ENCODE measurements at places on chromosomes 12 and 14.

GRCh38 chr12:5694759-5695409 is 250.2 kb downstream of the ANO2 start:
- no peak for DNase-seq

- peak; percentile 10 for DNase-seq
These were observed 338.3 kb downstream of the EMP1 start for GRCh38 chr12:13534645-13535398.

GRCh38 chr12:54572881-54573280 is 15.6 kb downstream of the PPP1R1A start:
- no peak for DNase-seq

DNA sequence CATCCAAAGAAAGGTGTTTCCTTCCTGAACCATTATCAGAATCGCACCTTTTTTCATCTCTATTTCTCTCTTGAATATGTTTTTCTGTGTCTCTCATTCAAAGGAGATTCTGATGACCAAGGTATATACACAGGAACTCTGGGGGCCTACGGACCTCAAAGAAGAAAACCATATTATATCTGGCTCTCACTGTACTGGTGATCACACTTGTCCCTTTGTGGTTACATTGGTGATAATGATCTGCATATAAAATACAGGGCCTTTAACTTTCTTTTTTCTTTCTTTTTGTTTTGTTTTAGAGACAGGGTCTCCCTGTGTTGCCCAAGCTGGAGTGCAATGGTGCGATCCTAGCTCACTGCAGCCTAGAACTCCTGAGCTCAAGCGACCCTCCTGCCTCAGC is 185.2 kb upstream of the AMIGO2 start:
- no peak for DNase-seq

DNA sequence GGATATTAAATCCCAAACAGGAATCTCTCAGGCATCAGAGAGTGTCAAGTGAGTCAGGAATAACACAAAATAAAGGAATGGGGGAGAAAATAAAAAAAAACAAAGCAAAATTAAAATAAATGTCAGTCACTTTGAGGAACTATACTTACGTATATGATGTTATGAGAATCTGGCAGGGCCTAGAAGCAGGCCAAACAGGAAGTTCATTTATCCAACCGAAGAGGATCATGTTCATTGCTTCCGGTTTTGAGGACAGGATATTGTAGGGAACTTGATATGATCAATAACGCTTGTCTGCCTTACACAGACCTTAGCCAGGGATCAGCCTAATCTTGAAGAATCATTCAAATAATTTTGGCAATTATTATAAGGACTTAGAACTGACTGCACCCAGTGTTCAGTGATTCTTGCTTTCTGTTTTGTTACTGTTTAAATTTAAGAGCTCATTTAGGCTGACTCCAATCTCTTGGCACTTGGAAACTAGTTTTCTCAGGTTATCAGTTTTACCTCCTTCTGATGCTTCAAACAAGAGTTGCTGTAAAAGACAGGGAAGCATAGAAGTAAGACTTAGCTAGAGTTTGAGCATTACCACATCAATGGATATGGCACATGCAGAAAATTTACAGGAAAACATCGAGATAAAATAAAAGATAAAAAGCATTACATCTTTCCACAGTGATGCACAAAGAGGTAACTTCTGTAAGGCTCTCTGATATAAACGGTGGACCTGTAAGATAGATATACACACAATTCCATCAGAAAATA is 53.4 kb downstream of the ZFC3H1 start:
- DNase-seq: no peak

GRCh38 chr12:93323625-93324329 is 53.9 kb upstream of the NUDT4 start:
- DNase-seq: no peak

- DNase-seq: no peak
These were observed 192.8 kb upstream of the RGS6 start for GRCh38 chr14:71739273-71739990.

DNA sequence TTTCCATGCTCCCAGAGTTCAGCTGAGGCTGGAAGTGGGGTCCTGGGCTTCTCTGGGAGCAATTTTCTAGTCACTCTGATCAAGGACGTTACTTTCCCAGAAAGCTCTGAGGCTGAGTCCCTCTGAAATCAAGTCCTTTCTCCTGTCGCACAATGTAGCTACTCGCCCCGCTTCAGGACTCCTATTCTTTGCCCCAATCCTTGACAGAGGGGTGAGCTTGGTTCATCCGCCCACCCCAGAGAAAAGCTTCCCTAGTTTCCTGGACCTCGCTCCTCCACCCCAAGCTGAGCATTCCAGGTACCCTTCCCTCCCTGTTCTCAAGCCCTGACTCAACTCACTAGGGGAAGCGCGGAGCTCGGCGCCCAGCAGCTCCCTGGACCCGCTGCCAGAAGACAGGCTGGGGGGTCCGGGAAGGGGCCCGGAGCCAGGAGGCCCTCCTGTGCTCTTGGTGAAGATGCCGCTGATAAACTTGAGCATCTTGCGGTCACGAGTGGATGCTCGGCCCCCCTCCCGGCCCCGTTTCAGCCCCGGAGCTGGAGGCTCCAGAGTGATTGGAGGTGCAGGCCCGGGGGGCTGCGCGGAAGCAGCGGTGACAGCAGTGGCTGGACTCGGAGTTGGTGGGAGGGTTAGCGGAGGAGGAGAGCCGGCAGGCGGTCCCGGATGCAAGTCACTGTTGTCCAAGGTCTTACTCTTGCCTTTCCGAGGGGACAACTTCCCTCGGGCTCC is 1.6 kb downstream of the AGAP2 start:
- no peak for DNase-seq
